ENCODE measurements at places on chromosomes 13 and 19.

DNA sequence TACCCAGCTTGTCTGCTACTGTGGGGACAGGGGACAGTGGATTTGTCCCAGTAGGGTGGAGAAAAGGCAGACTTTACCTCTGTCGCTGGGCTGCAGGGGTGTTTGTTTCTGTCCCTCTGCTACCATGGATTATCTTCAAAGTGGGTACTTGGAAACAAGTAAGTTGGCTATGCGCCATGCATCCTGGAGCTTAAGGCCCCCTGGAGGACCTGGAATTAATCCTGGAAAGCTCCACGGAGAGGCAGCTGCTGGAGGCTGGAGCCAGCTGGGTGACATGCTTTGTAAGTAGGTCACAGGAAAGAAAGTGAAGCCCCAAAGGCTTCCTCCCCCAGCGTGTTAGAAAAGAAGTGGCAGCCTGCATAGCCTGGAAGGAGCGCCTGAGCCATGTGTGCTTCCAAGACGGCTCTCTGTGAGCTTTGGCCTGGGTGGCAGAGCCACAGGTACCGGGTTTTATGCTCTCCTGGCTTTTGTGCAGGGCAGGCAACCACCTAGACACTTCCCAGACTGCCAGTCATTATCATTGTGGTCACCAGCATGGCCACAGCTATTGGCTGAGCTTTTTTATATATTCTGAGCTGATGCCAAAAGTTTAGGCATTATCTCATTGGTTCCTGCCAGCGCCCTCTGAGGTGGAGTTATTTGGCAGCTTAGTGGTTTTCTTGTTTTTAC is 9.5 kb downstream of the B3GLCT start:
- peak; percentile 23 for DNase-seq

DNA sequence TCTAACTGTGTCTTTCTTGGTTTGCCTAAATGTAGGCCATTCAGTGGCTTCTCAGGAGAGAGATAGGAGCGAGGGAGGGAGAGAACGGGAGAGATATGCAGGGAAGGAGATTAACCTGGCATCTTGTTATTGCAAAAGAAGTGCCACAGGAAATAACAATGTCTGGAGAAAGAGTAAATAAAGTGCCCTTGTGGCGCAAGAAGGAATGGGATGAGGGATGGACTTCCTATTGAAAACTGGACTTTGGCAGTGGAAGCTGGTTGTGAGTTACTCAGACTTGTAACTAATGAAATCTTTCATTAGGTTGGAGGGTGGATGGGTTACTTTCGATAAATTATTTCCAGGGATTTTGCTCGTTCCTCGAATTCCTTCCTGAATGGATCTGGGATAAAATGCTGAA is 136.1 kb downstream of the LACC1 start:
- no peak for DNase-seq

- no peak for DNase-seq
Measured at GRCh38 chr19:19654441-19654840, 9.0 kb downstream of the ATP13A1 start.

GRCh38 chr19:2191456-2192310 is 27.9 kb downstream of the DOT1L start:
- no peak for DNase-seq

DNA sequence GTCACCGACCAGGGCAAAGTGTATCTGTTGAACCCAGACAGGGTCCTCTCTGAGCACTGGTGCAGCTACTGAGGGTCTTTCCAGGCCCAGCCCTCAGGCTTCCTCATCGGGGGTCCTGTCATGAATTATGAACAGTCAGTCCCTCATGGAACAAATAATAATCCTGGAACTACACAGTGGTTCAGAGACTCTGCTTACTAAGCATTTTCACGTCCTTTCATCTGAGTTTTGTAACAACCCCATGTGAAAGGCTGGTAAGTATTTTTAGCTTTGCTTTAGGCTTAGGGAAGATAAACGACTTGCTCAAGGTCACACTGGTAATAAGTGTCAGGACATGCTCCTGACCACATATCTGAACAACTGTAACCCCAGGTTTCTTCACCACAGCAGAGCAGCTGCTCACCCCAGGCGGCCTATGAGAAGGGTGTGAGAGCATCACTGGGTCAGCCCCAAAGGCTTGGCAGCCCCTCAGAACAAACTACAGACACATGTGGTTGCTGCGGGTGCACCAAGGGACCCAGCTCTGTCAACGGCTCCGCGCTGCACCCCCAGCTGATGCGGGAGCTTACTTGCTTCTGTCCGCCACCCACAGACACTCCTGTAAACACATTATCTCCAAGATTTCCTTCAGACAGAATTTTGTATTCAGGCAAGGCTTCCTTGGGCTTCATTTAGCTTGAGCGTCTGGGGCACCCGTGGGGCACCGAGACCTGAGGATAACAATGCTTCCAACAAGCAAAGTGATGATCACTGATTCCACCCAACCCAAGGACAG is 19.4 kb upstream of the GSX1 start:
- DNase-seq: no peak

- DNase-seq: no peak
Measured at GRCh38 chr19:41096353-41096752, 8.1 kb downstream of the CYP2A13 start.

DNA sequence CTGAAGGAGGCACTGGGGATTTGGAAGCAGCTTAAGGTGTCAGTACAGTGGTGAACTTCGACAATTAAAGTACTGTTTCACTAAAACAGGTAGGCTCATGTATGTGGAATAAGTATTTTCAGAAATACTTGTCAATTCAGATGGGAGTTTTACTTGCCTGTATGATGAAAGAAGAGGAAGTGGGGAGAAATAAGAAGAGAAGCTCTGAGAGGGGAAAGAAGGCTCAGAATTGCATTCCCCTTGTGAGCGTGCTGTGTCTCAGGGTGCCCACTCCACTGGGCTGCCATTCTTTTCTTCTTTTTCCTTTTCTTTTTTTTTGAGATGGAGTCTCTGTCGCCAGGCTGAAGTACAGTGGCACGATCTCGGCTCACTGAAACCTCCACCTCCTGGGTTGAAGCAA is 38.6 kb upstream of the RNF17 start:
- DNase-seq: no peak

- DNase-seq: no peak
Measured at GRCh38 chr19:43483281-43483680, 17.9 kb upstream of the LYPD3 start.

- peak; percentile 51 for DNase-seq
Measured at GRCh38 chr19:737591-738093, 13.3 kb upstream of the MISP start.

DNA sequence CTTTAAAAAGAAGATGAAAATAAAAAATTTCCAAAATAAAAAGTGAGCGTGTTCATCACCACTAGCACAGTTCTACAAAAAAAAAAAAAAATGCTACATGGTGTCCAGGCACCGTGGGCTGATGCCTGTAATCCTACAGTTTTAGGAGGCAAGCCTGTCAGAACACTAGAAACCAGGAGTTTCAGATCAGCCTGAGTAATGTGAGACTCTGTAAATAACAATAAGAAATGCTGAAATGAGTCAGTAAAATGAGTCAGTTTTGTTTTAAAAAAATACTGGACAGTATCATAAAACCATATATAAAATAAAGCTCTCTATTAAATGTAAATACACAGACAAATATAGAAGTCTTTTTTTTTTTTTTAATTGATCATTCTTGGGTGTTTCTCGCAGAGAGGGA is 30.0 kb downstream of the ZNF91 start:
- DNase-seq: no peak

DNA sequence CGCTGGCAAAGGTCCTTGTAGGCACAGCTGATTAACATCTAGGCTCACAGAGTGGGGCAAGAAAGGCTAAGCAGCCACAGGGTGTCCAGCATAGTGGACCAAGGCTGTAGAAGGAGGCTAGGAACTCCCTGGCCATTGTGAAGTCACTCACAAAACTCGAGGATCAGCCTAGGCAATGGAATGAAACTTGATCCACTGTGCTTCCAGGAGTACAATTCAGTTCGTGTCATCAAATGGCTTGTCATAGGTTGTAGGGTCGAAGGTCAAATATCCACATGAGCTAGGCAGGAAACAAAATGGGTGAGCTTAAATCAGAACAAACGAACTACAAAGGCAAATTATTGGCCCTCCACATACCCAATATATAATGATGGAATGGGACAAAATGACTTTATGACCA is 4.4 kb upstream of the FAM187B start:
- no peak for DNase-seq

- no peak for DNase-seq
Measured at GRCh38 chr13:24348385-24348784, 39.0 kb downstream of the C1QTNF9 start.

- DNase-seq: no peak
Measured at GRCh38 chr13:99391781-99392469, 84.7 kb upstream of the GPR183 start.

GRCh38 chr19:34066007-34066643 is 106.2 kb upstream of the LSM14A start:
- DNase-seq: no peak

DNA sequence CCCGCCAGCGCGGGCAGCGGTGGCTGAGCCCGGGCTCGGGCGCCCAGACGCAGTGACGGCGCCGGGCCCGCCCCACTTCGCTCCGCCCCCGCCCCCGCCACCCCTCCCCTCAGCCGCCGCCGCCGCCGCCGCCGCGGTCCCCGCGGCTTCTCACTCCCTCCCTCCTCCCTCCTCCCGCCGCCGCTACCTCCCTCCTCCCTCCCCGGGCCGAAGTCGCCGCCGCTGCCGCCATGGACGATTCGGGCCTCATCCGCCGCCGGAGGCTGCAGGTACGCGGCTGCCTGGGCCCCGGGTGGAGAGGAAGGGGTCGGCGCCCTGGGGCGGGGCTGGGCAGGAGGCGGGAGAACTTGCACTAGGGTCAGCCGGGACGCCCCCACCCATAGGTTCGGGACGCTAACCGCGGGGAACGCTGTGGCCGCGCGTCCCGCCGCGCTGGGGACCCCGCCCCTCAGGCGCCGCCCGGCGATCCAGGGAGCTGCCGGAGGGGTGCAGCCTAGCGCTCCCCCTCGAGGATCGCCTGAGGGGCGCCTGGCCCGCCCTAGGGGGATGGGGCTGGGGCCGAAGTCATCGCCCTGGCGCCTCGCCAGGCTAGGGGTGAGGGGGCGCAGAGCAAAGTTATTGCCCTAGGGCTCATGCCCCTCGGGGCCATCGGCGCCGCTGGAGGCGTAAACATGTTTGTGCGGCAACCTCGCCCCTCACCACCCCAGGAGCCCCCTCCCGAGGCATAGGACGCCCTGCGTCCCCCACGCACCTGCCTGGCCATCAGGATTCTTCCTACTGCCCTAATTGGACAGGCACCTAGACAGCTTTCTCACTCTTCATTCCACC is 427 bp downstream of the RTBDN start:
- no peak for DNase-seq

- DNase-seq: no peak
Measured at GRCh38 chr13:52862358-52863206, 14.1 kb upstream of the PCDH8 start.

GRCh38 chr13:48828962-48829411 is 146.7 kb upstream of the FNDC3A start:
- peak; percentile 8 for DNase-seq

DNA sequence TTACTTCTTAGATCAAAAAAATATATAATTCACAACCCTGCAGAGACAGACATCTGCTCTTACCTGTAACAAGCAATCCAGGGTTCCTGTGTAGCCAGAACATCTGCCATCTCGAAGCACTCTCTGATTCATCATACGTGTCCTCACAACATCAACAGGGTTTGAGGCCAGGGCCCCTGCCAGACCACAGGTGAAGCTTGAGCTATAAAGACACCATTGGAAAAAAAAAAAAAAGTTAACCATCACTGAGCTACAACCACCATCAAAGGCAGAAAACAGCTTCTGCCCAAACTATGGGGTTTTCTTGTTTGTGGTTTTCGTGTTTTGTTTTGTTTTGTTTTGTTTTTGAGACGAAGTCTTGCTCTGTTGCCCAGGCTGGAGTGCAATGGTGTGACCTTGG is 19.3 kb downstream of the SLC25A30 start:
- no peak for DNase-seq

DNA sequence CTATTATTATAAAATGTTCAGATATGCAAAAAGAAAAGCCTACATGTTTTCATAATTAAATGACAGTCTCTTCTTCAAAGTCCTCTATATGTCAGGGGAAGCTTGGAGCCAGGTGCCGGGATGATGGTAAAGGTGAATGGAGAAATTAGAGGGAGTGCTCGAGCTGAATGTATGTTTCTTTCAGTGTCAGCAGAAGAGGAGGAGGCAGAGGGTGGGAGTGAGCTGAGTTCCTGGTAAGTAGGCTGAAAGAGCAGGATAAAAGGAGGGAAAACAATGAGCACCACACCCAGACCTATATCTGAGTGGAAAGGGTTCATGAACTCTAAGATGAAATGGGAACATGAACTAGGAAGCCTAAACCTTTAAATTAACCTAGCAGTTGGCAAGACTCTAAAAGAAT is 307.6 kb upstream of the NBEA start:
- no peak for DNase-seq

- no peak for DNase-seq
Measured at GRCh38 chr13:78139765-78140164, 221.1 kb upstream of the EDNRB start.

DNA sequence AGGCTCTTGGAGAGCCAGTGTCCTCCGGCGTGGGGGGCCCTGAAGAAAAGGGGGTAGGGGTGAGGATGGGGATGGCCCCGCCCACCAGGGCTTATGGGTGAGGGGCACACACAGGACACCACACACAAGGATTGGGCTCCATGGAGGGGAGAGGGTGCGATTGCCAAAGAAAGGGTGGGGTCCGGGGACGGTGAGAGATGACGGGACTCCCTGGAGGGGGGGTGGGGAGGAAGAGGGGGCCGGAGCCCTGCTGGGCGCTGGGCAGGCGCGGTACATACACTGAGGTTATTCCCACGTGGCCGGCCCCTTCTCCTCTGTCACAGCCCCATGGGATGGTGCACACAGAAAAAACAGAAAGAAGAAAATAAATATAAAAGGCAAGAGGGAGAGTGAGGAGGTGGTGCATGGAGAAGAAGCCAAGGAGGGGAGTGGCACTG is 60.1 kb downstream of the IER2 start:
- DNase-seq: no peak

- peak; percentile 82 for DNase-seq
Measured at GRCh38 chr19:4267101-4267900, 11.8 kb upstream of the SHD start.

DNA sequence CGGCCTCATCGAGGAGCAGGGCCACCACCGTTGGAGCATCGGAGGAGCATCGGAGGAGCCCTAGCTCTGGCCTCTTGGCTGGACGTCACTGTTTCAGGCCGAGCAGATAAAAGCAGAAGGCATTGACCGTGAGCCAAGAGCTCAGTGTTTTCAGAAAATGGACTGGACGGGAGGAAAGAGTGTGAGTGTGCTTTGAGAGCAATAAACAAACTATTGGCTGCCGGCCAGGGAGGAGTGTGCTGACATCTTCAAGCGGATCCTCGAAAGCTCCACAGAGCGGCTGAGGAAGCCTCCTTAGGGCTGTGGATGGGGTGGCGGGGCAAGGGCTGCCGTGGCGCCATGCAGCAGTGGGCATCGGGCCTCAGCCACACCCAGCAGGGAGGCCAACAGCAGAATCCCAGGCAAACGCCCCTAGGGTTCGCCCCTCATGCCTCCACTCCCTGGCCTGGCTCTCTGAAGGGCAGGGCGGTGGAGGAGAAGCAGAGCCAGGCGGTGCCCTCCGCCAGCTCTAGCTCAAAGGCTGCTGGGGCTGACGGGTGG is 41.8 kb downstream of the IRS2 start:
- DNase-seq: no peak
